ENCODE measurements at places on chromosomes 3 and 15.

- DNase-seq, result no peak
Observed at GRCh38 chr3:46019707-46020106, 7.6 kb downstream of the XCR1 start.

DNA sequence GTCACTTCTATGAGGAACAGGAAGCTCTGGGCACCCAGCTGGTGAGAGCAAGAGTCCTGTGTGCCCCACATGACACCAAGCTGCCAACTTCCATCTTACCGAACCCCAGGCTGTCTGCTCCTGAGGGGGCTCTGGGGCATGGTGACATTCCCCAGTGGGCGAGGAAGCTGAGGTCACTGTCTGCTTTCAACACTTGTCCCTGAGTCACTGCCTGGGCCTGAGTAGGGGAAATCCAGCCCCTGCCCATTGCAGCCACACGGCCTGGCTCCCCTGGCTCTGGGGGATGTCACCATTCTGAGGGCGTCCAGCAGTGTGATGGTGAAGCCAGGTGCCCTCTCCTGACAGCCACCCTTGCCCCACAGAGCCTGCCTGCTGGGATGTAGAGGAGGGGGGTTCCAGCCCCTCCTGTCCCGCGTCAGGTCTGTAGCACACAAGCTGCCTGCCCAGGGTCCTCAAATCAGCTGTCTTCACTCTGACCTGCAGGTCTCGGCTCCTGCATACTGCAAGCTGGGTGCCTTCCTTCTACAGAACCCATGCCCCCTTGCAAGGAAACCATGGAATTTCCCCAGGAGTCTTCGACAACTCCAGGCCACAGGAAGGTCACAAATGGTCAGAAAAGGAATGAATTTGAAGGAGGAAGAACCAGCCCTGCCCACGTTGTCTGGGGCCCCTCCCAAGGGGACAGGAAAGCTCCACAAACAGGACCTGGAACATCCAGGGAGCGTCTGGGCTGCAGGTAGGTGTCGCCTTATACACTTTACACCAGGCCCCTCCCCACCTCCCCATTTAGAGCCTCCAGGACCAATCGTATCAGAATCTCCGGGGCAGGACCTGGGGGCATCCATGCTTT, 69.9 kb upstream of the GATM start:
- no peak for DNase-seq

DNA sequence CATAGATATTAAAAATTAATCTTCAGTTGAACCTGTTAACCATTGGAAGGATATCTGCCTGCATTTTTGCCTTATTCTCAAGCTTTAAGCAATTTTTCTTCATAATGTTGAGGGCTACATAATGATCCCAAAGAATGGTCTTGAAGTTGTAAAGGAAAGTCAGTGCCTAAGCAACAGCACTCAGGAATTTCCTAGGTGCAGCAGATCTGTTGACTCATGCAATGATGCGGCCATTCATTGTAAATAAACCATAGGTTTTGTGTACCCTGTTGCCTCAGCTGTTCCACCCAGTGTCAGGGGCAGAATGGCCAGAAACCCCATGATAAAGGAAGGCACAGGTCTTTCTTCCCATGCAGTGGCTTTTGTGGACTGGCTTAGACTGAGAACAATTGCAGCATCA, 78.4 kb upstream of the TRIM42 start:
- no peak for DNase-seq

- no peak for DNase-seq
Observed at GRCh38 chr3:173217127-173217526, 76.1 kb upstream of the SPATA16 start.

DNA sequence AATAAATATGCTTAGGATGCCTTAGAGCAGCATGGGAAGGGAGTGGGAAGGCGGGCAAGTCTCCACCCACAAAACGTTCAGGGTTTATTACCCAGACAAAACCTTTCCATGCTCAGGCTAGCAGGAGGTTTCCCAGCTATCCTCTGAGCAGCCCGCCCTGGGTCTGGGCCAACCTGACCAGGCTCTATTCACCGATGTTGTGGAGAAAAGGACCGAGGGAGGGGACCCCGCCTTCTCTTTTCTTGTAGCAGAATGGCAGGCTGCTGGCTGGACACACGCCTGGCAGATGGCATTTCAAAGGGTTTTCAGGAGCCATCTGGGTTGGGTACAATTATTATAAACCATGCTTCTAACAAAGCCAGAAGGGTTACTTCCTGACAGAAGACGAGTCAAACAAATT, 540.9 kb downstream of the MAGI1 start:
- no peak for DNase-seq

DNA sequence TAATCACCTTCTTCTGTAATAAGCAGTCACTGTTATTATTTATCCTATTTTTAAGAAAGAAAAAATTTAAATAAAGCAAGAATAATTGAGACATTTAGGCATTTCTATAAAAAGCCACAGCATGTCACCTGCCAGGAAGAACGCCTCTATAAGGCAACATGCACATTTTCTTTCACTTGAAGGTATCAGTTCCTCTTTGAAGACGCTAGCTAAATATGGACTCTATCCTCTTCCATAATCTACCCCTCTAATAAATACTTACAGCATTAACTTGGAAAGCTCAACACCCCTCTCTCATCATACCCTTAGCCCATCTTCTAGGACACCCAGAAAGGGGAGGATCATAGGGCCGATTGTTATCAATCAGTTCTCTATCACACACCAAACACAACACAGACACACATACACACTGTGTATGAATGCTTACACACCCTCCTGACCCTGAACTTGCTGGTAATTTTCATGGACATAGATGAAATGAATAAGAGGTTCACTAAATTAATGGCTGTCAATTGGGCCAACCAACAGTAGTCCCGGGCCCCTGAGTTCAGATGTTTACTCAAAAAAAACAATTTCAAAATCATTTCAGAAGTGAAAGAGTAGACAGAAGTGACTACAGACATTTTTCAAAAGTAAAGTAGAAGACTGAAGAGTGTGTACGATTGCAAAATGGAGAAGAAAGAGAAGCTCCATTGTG, 102.5 kb downstream of the ZMAT3 start:
- DNase-seq, result no peak

- no peak for DNase-seq
Observed at GRCh38 chr3:35320646-35321407, 318.5 kb upstream of the ARPP21 start.

DNA sequence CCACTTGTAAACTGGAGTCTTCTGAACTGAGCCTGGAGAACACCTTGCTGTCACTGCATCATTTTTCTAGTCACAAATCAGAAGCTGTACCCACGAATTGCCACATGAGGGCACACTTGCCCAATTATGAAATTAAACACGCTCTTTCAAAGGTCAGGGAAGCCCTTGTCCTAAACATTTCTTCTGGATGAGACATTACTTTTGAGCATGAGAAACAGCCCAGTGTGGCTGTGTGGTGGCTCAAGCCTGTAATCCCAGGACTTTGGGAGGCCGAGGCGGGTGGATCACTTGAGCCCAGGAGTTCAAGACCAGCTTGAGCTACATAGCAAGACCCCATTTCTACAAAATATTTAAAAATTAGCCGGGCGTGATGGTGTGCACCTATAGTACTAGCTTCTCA, 27.5 kb upstream of the CFAP161 start:
- DNase-seq, result peak; percentile 11

DNA sequence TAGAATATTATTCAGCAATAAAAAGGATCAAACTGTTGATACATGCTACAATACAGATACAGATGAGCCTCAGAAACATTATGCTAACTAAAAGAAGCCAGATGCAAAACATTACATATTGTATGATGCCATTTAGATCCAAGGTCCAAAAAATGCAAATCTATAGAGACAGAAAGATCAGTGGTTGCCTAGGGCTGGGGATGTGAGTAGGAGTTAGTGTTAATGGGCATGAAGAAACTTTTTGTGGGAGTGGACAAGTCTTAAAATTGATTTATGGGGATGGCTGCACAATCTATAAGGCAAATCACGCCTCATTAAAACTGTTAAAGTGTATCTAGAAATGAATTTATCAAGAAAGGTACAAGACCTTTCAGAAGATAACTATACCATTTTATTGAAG, 45.0 kb downstream of the EHHADH start:
- DNase-seq, result no peak

- DNase-seq, result no peak
Observed at GRCh38 chr3:183711516-183711915, 13.9 kb downstream of the YEATS2 start.

GRCh38 chr15:89328398-89329254, 6.0 kb downstream of the POLG start:
- DNase-seq, result no peak

GRCh38 chr3:66856533-66856932, 141.6 kb upstream of the KBTBD8 start:
- DNase-seq, result no peak

- DNase-seq, result peak; percentile 31
Observed at GRCh38 chr15:40873694-40874561, at the start of gene RHOV. Gene RHOV, minus strand, starts transcription at chr15:40874234. Its CDS starts 95 bp downstream, at chr15:40874139.

GRCh38 chr15:27623560-27624305, 475.4 kb downstream of the OCA2 start:
- no peak for DNase-seq

DNA sequence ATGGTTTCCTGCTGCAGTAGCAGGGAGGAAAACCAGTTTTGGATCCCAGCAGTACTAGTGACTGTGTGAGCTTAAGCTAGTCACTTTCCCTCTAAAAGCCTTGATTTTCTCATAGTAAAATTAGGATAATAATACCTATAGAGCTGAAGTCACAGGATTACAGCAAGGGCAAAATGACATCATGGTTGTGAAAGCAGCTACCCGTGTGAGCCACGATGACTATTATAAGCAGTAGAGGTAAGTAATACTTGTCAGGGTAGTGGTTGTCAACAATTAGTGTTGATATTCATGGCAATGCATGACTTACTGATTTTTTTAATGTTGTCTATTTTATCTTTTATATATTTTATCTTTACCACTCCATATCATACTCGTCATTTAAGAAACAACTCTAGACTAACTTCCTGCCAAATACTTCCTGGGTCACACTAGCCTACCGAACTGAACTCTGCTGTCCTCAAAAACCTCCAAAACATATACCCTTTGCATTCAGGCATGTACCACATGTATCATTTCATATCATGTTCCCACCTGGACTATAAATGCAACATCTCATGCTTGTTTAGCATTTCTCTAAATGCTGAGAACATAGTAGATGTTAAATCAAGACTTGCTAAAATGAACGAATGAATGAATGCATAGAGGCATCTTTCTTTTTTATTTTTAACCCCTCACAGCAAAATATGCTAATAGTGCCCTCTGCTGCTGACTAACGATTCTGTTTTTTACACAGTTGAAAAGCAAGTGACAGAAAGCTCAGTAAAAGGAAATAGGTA, 172.6 kb downstream of the P3H2 start:
- DNase-seq, result no peak

DNA sequence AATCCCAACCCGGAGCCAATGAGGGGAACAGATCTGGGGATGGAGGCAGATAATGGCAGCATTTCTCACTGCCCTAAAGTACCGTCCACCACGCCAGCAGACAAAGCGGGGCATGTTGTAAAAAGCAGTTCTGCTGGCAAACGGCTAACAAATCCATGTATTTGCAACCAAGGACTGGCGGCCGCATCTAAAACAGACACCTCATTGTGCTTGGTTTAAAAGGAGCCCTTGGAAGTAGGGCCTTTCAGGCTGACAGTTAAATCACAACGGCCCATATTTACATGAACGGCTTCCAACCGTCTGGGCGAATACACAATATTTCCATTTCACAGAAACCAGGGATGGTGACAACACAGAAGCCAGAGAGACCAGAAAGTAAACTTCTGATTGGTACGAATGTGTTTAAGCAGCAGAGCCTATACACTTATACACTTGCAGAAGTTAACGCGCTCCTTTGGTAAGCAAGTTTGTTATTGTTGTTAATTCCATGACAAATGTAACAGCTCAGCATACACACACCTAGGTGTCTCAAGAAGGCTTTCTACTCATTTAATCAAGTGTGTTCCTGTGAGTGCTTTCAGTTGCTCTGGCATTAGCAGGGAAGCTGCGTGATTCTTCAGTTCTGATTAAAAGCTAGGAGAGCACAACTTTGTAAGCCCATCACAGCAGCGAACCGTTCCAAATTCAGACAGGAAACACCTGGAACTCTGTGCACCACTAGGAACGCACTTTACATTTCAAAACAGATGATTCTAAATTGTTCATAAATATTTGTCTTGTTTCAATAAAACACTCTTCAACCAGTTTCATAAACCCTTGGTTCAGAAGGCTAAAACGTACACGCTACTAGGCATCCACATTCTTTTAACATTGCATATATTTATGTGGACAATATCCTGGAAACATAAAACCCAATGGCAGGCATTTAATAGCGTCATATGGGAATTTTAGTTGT, 112.9 kb downstream of the PDZRN3 start:
- no peak for DNase-seq

DNA sequence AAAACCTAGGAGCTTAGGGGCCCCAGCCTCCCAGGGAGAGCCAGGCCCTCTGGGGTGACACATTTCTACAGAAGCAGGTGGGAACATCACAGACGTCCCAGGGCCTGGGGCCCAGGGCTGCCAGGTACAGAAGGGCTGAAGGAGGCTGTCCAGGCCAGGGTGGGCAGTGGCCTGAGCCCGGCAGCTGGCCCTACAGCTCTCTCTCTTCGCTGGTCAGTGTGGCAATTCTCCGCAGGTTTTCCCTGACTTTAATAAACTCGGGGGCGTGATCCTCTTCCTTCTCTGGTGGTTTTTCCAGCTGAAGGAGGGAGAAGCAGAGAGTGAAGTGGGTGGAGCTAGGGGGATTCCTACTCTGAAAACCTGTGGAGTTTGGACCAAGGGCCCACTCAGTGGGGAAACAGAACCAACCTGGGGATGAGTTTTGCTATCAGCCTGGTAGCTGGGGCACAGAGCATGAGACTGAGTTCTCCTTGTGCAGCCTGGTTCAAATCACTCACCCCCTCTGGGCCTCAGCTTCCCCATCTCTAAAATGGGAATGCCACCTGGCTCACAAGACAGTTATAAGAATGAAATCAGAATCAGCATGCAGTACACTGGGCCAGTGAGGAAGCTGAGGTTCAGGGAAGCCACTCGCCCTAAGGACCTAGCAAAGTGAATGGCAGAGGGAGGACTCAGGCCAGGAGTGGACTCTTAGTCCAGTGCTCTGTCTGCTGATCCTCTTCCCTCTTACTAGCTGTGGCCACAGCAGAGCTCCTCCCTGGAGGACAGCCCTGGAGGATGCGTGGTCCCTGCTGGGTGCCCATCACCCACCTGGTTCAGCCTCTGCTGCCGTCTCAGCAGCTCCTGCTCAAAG, 10.6 kb downstream of the FAM107A start:
- no peak for DNase-seq

DNA sequence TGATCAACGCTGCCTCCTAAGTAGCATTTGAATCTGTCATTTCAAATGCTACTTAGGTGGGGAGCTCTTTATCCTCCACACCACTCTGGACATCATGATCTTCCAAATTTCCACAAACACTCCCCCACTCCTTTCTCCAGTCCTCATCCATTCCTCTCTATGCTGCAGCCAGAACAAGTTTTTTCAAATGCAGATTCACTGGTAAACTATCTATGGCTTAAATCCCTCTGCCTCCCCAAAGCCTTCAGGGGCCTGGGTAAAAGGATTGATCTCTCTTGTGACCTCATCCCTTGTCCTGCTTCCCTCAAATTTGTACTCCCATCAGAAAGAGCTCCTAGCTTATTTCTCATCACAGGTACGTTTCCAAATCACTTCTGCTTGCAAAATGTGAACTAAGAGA, 1.3 kb upstream of the AEN start:
- no peak for DNase-seq

All from activated CD8-positive, alpha-beta memory T cell treated with anti-CD3 and anti-CD28 coated beads for 1 hour (primary cell).